ENCODE measurements at places on chromosomes 3 and 15. TPM values are rescaled to one million over a fixed set of nuclear protein-coding genes. Genes with fewer than 3 reads are reported as not detected.

HDDC3 gene
- 13.9 TPM for polyA plus RNA-seq

CCR8 gene
- not detected for polyA plus RNA-seq

EAF2 gene
- polyA plus RNA-seq: 3.2 TPM

CTXN2 gene
- not detected for polyA plus RNA-seq

- no peak for DNase-seq
- no peak overlapping the region for H3K27ac ChIP-seq
- no peaks in the 10 kb centered on the region for H3K4me1 ChIP-seq
- H3K4me3 ChIP-seq: no peak overlapping the region
Observed at GRCh38 chr15:89975482-89976245, 25.5 kb upstream of the ZNF710 start.

DNA sequence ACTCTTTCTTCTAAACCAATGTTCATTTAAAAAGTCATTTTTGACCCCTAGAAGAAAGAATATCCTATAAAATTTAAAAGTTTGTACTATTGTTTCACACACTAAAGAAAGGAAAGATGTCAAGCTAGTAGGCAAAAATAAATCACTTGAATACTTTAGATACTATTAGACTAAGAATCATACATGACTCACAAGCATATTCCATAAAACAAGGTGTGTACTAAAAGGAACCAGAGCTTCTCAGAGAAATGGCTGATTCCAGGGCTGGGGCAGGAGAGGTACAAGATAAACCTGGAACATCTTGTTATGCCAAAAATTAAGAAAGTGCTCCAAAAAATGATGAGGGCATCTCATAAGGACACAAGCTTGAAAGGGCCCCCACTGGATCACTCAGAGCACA is 8.7 kb downstream of the DLG1 start:
- H3K36me3 ChIP-seq: no peaks in the 10 kb centered on the region
- no peaks in the 10 kb centered on the region for H3K27me3 ChIP-seq
- H3K27ac ChIP-seq: no peak overlapping the region
- H3K4me3 ChIP-seq: no peak overlapping the region
- no peak for DNase-seq

- H3K4me1 ChIP-seq: no peaks in the 10 kb centered on the region
- DNase-seq: no peak
- H3K4me3 ChIP-seq: no peak overlapping the region
Observed at GRCh38 chr15:58898150-58898680, 35.3 kb downstream of the SLTM start.

DNA sequence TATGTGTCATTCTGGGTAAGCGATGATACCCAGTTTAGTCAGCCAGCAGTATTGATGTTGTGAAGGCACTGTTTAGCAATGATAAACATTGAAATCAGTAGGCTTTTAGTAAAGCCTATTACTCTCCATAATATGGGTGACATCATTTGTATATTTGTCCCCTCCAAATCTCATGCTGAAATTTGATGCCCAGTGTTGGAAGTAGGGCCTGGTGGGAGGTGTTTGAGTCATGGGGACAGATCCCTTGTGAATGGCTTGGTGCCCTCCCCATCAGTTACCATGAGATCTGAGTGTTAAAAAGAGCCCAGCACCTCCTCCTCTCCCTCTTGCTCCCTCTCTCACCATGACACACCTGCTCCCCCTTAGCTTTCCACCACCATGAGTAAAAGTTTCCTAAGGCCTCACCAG is 31.4 kb upstream of the FAN1 start:
- no peaks in the 10 kb centered on the region for H3K36me3 ChIP-seq
- H3K4me1 ChIP-seq: no peaks in the 10 kb centered on the region
- no peak overlapping the region for H3K27ac ChIP-seq
- DNase-seq: no peak

- DNase-seq: no peak
- no peak overlapping the region for H3K27ac ChIP-seq
Observed at GRCh38 chr3:157493627-157494550, 9.3 kb downstream of the VEPH1 start.

DNA sequence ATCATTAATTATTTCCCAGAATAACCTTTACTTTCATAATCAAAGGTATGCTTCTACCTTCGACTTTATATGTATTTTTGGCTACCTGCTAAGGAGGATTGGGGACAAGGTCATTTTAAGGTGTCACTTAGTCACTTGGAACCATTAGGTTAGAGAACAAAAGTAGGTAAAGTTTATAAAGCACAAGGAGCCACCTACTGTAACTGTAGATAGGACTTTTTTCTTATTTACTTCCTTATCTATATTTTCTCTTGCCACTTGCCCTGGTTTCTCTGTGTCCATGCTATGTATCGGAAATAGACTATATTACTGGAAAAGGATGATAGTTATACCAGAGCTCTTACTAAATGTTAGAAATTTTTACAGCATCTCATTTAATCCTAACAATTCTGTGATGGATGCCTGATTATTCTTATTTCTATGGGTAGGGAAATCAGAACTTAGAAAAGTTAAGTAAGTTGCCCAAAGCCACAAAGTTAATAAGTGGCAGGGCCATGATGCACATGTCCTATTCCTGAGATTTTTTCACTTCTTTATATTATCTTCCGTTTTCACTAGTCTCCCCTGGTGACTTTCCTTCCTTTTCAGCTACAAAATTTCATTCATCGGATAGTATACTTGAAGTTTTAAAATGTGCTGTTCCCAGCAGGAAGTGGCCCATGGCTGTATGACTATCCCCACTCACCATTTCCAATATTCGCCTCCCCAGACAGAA is 132.5 kb downstream of the CMSS1 start:
- no peak overlapping the region for H3K27ac ChIP-seq
- H3K4me1 ChIP-seq: peaks cover 33% of the 10 kb centered on the region
- no peaks in the 10 kb centered on the region for H3K36me3 ChIP-seq

- no peak overlapping the region for H3K4me3 ChIP-seq
- DNase-seq: no peak
- H3K36me3 ChIP-seq: no peaks in the 10 kb centered on the region
Observed at GRCh38 chr3:62109534-62109933, 263.8 kb downstream of the FEZF2 start.

- peaks cover 3% of the 10 kb centered on the region for H3K4me1 ChIP-seq
- no peak overlapping the region for H3K4me3 ChIP-seq
- H3K27me3 ChIP-seq: no peaks in the 10 kb centered on the region
- H3K27ac ChIP-seq: no peak overlapping the region
- DNase-seq: no peak
- peaks cover 35% of the 10 kb centered on the region for H3K36me3 ChIP-seq
Observed at GRCh38 chr3:48877671-48878070, 21.0 kb downstream of the SLC25A20 start.

DNA sequence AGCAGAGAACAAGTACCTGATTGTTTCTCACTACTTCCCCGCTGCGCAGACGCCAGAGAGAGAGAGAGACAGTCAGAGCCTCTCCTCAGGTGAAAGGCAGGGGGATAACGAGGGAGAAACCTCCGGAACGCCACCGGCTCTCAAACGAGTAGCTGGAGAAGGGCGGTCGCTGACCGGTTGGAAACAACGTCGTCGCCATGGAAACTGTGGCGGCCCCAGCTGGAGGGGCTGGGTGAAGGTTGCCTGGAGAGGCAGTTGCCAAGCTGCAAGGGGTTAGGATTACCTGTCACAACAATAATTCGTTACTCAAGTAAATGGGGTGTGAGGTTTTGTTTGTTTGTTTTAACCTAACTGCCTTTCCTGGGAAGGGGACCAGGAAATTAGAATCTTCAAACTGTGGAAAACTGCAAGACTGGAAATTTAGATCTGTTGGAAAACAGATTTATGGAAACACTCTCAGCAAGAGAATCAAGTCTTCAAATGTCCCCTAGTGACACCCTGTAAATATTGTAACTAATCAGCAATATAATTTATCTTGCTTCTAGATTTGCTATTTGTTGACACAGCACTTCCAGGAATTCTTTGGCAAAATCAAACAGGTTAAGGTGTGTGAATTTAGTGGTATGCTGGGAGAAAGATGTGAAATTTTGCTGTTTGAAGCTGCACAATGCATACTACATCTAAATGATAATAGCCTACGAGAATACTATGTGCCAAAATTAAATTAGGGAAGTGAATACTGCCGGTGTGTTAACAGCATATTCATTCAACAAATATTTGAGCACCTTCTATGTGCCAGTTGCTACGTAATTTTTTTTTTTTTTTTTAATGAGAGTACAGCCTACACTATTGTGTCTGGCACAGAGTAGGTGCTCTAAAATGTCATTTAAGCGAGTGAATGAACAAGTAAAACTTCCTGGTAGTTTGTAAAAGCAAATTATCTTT is at the start of gene DNAH12:
Gene DNAH12 (minus strand): TSS at position 164 of the 945 bp plus-strand sequence. CDS start 1,474 bp downstream, outside the sequence.
- H3K27ac ChIP-seq: no peak within 1 kb of the TSS
- H3K36me3 ChIP-seq: no peaks in the 10 kb centered on the region
- no peak for DNase-seq
- H3K4me1 ChIP-seq: no peaks in the 10 kb centered on the region
- peak within 1 kb of the TSS; percentile 51 for H3K4me3 ChIP-seq

DNA sequence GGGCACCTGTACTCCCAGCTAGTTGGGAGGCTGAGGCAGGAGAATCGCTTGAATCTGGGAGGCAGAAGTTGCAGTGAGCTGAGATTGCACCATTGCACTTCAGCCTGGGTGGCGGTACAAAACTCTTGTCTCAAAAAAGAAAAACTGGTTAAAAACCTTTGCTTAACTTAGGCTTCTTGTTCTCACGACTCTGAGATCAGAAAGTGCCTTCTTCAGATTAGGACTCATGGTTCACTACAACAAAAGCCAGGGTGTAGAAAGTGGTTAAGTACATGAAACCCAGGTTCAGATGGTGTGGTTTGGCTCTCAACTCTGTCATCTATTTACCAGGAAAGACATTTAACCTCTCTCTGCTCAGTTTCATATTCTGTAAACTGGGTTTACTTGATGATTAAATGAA is 168.4 kb downstream of the TUSC7 start:
- DNase-seq: no peak
- no peaks in the 10 kb centered on the region for H3K4me1 ChIP-seq
- H3K27me3 ChIP-seq: no peaks in the 10 kb centered on the region
- H3K27ac ChIP-seq: no peak overlapping the region

GRCh38 chr3:101829874-101830273 is 19.4 kb upstream of the NFKBIZ start:
- peaks cover 37% of the 10 kb centered on the region for H3K4me1 ChIP-seq
- no peaks in the 10 kb centered on the region for H3K36me3 ChIP-seq
- no peak overlapping the region for H3K27ac ChIP-seq
- H3K4me3 ChIP-seq: no peak overlapping the region
- no peaks in the 10 kb centered on the region for H3K27me3 ChIP-seq

GRCh38 chr3:60720736-60721135 is 530.5 kb downstream of the FHIT start:
- H3K36me3 ChIP-seq: no peaks in the 10 kb centered on the region
- H3K27me3 ChIP-seq: no peaks in the 10 kb centered on the region
- H3K27ac ChIP-seq: no peak overlapping the region
- H3K4me3 ChIP-seq: no peak overlapping the region
- no peak for DNase-seq

- no peaks in the 10 kb centered on the region for H3K36me3 ChIP-seq
- DNase-seq: no peak
- H3K4me3 ChIP-seq: no peak overlapping the region
- no peaks in the 10 kb centered on the region for H3K4me1 ChIP-seq
Observed at GRCh38 chr3:77885381-77885780, 845.5 kb downstream of the ROBO2 start.
